ENCODE measurements at places on chromosomes 16 and 17.
A peak's percentile ranks its signal among the peaks of the same experiment; 100 is the strongest.

DNA sequence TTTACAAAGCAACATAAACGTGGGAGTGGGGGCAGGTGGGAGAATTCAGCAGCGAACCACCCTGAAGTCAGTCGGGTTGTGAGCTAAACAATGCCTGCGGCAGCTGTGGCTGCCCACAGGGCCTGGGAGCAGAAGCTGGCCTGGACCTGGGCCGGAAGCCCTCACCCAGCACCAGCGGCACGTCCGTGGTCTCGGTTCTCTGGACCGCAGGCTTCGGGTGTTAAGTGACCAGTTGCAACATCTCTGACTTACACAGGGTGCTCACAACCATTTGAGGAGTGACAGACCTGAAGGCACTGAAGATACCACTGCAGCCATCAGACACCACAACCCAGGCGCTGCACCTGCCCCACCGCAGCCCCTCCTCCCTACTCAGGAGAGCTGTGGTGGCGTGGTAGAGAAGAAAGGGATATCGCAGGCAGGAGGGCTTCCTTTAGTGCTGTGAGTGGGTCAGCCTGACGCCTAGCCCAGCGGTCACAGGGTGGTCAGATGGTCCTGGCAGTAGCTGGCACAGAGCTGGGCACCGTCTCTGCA is 33.8 kb downstream of the CBFA2T3 start:
- no peak for DNase-seq

DNA sequence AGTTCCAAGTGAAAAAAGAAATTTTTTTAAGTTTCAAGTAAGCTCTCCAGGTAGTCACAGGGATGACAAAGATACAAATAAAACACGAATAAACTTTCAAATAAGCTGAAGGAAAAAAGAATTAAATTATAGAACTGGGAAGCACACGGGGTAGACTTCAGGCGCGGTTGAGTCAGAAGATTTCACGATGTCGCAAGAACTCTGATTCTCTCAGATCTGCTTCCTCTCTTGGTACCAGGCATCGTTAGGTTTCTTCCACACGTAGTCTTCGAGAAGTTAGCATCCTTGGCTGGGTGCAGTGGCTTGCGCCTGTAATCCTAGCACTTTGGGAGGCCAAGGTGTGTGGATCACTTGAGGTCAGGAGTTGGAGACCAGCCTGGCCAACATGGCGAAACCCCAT is 784.1 kb upstream of the RBFOX1 start:
- no peak for DNase-seq

DNA sequence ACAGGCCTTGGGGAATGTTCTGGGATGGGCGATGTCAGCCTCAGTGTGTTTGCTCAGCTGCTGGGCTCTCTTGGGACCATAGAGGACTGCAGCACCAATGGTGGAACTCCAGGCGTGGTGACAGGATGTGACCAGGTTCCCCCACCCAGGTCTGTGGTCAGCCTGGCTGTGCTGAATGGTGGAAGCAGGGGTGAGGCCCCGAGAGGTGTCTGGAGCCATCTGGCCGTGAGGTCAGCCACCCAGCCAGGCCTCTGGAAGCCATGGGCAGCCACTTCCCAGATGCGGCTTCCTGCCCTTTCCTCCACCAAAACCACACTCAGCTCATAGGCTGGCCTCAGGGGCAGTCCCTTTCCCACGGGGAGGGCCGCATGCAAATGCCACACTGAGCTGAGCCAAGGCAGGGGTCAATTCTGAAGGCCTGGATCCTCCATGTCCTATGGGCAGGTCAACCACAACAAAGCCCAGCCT is 7.8 kb upstream of the MAPK7 start:
- no peak for DNase-seq

DNA sequence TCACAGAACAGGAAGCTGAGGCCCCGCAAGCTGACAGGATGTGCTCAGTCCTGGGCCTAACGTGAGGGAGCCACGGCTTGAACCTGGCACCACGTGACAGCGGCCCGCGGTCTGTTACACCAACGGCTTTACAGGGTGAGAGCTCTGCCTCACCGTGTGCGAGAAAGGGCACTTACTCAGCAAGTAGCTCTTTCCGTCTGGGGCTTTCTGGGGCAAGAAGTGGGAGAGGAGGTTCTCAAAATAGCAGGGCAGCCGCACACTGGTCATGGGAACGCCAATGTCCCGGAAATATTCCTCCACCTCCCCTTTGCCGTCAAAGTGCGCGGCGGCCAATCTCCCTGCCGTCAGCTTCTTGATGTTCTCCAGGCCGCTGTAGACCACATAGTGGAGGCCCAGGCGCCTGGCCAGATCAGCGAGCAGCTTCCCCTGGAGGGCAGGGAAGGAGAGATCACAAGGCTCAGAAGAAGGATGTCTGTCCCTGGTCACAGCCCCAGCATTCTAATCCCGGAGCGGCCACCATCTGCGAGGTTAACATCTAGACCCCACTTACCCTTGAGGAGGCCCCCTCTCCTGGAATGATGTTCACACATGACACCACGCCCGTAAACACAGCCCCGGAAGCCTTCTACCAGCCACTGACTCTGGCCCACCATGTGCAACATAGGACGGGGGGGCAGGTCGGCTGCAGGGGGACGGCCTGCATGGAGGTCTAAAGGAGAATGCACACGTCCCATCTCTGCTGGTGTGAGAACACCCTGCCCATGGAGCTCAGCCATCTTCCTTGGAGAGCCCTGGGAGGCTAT is 8.2 kb downstream of the NMRAL1 start:
- no peak for DNase-seq

DNA sequence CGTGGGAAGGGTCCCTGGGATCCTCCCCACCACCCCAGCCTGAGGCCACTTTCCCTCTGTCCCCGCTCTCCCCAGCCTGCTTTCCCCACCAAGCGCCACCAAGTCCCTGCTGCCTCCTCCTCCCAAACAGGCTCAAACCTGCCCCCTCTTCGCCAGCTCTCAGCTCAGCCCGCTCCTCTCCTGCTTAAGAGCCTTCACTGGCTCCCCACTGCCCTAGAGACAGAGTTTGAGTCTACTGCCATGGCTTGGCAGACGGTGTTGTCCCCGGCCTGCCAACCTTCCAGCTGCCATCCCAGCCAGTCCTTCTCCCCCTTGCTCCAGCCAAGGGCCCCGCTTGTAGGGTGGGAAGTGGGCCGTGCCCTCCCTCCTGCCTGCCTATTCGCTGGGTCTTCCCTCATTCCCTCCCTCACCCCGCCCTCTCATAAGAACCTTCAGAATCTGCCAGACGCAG is 11.1 kb downstream of the IL4R start:
- DNase-seq = no peak

GRCh38 chr16:12903407-12904328 is 2.3 kb downstream of the SHISA9 start:
- DNase-seq = no peak

DNA sequence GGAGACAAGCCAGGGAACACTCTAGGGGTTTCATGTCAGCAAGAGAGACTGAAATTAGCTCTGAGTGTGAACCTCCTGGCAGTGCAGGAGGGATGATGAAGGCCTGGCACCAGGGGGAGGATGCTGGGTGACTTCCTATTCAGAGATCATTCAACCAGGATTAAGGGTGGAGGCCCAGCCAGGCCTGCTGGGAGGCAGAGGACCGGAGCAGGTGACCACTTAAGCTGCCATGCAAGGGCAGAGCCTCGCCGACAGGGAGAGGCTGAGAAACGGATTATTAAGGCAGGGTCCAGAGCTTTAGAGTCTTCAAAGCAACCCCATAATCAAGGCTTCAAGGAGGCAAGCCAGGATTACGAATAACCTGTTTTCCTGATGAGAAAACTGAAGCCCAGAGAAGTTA is 10.6 kb upstream of the SRCIN1 start:
- no peak for DNase-seq

DNA sequence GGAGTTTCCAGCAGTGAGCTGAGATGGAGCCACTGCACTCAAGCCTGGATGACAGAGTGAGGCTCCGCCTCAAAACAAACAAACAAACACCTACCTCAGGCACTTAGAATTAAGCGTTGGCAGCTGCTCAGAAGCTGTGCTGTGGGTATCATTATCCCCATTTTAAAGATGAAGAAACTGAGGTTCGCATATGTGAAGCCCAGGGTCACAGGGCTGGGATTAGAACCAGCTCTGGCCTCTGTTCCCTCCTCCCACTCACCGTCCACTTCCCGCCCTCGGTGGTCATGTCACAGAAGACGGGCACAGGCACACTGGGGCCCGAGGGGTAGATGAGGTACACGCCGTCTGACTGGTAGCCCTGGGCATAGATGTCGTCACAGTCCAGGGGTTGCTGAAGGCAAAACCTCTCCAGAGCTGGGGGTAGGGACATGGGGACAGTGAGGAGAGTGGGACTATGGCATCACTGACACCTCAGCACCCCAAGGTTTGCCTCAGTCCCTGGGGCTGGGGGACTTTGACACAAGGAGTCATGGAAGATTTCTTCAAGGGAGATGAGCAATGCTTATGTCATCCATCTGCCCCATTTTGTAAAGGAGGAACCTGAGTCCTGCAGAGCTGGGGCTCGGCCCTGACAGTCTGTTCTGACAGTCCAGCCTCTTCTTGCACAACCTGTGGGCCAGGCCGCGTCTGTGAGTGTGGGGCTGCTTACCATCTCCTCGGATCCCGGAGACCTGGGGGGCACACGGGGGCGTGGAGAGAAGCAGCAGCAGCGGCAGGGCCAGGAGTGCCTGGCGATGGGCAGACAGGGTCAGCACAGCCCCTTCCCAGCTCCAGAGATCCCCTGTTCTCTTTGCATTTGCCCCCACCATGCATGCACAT is 700 bp downstream of the MFAP4 start:
- peak; percentile 86 for DNase-seq

GRCh38 chr17:65198653-65199382 is 61.6 kb downstream of the RGS9 start:
- DNase-seq = peak; percentile 60

GRCh38 chr16:70685938-70686375 is at the start of gene MTSS2:
TSS of gene MTSS2 (minus strand) at chr16:70686053. CDS start at chr16:70685791, 262 bp downstream.
- peak; percentile 82 for DNase-seq

GRCh38 chr17:11935734-11936406 is 61.4 kb downstream of the ZNF18 start:
- peak; percentile 43 for DNase-seq

GRCh38 chr16:52546291-52547003 is 496 bp downstream of the TOX3 start:
- no peak for DNase-seq

- DNase-seq = no peak
Observed at GRCh38 chr16:23465179-23465578, 12.2 kb upstream of the COG7 start.

DNA sequence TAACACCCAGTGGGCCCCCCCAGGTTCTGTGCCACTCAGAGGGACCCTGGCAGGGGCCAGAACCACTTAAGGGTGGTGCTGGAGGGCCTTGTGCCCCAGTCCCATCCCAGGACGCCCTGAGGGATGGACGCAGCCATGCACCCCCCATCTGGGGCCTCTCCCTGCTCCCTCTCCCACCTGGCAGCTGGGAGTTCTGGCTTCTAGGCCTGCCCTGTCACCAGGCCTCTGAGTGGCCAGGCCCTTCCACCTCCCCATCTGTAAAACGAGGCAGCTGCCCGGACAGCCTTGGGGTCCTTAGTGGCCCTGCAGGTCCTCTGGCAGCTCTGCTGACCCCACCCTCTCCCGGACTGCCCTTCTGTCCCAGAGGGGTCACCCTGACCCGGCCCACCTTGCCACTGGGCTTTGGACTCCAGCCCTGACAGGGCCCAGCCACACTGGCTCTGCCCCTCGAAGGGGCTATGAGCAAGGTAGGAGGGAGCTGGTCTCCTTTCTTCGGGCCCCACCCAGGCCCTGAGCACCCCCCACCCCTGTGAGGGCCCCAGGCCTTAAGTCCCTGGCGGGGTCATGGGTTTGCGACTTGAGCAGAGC is 12.3 kb downstream of the PAM16 start:
- DNase-seq = no peak

- no peak for DNase-seq
Observed at GRCh38 chr16:24118126-24118821, 137.9 kb upstream of the CACNG3 start.

DNA sequence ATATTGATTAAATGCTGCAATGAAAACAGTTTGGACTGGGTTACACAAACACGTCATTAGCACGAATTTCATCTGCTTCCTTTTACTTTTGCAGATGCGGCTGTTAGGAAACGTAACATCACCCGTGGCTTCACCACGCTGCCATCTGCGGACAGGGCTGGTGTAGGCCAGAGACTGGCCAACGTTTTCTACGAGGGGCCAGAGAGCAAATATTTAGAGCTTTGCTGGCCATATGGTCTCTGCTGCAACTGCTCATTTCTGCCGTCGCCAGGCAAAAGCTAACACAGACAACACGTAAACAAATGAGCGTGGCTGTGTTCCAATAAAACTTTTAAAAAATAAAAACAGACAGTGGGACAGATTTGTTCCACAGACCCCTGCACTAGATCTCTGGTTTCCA is 96.6 kb downstream of the ENGASE start:
- no peak for DNase-seq

- no peak for DNase-seq
Observed at GRCh38 chr16:56974549-56975300, 13.0 kb downstream of the CETP start.

GRCh38 chr17:14926526-14927122 is 338.5 kb downstream of the PMP22 start:
- DNase-seq = peak; percentile 78

GRCh38 chr17:67833134-67833533 is 7.8 kb downstream of the BPTF start:
- DNase-seq = no peak

DNA sequence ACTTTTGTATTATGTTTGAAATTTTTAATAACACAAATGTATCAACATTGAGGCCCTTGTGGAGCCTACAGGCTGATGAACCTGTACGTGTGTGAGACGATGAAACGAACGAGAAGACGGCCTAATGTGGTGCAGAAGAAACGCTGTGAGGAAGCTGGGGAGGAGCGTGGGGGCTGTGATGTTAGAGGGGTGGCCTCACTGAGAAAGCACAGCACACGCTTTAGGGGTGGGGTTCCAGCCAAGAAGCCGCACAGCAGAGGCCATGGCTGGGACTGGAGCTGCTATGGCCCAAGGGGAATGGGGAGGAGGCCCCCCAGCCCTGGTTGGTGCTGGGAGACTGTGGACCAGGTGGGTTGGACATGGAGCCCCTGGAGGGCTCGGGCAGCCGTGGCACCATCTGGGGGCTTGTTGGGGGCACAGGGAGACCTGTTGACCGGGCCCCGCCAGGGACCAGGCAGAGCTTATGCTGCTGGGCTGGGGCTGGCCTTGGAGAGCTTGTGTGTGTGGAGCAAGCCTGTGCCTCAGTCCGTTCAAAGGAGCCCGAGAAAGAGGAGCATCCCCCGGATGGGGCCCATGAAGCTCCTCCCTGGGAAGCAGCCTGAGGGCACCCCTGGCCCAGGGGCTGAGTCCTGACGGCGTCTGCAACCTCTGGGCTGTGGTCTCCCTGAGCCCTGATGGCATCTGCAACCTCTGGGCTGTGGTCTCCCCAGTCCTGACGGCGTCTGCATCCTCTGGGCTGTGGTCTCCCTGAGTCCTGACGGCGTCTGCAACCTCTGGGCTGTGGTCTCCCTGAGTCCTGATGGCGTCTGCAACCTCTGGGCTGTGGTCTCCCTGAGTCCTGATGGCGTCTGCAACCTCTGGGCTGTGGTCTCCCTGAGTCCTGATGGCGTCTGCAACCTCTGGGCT is 44.7 kb downstream of the METRNL start:
- no peak for DNase-seq

GRCh38 chr17:42459801-42460281 is 1.2 kb downstream of the ATP6V0A1 start:
- peak; percentile 59 for DNase-seq

Measured in fibroblast of upper back skin (primary cell).